ENCODE measurements at places on chromosomes 1 and 21. TPM values are rescaled to one million over a fixed set of nuclear protein-coding genes. Genes with fewer than 3 reads are reported as not detected.

- no peak for DNase-seq
These were observed 1.5 kb upstream of the LAX1 start for GRCh38 chr1:203763505-203763904.

DNA sequence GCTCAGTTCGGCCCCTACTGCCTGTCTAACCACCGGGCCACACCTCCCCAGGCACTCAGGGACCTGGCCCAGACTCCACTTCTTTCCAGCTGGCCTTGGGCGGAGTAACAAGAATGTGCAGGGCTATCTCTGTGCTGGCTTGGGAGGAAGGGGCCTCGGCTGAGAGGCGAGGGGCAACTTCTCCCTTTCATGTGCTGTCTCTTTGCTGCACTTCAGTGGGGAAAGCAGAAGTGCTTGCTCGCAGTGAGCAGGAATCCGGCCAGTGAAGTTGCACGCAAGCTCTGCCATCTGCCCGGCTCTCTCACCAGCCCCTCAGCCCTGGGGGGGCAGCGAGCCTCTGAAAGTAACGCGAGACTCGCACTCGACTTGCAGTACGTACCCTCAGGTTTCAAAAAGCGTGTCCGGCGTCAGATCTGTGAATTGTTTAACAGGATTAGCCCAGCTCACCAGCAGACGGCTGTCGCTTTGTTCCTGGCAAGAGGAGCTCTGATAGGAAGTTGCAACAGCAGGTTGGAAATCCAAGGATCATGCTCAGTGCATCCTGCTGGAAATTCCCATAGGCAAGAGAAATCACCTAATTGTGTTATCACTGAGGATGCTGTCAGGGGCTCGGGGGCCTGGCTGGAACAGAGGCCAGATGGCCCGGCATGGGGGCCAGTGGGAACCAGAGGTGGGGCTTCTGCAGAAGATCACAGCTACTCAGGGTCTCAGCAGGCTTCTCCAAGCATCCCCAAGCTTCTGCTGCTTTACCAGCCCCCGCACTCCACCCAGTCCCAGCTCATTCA lies 221.1 kb downstream of the NPHP4 start:
- no peak for DNase-seq

DNA sequence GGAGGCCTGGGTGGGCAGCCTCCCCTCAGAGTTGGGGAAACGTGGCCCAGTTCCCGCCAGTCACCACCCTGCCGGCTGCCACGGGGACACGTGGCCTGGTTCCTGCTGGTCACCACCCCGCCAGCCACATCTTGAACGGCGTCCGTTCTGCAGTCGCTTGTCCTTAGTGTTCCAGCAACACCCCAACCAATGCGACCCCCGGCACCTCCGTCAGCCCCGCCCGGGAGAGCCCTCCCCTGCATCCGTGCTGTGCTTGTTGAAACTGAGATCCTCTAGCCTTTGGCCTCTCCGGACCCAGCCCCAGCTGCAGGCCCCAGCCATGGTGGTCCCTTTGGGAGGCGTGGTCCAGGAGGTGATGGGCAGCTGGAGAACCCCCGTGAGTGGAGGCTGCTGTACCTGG lies 18.7 kb downstream of the PRKCZ start:
- no peak for DNase-seq

GRCh38 chr1:242523719-242524570 lies 552 bp downstream of the PLD5 start:
- DNase-seq: no peak

DNA sequence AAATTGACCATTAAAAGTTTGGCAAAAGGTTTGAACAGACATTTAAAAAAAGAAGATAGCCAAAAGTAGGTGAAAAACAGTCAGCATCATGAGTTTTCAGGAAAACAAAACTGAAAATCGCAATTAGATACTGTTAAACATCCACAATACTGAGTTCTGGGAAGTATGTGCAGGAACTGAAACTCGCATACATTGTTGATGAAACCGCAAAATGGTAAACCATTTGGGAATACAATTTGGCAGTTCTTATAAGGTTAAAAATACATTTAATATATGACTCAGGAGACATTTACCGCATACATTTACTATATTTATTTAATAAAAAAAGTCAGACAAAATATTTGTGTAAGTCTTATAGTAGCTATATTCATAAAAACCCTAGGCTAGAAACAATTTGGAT lies 393.2 kb downstream of the COL11A1 start:
- no peak for DNase-seq

GRCh38 chr1:2914702-2915101 lies 106.6 kb upstream of the ACTRT2 start:
- DNase-seq: no peak

DNA sequence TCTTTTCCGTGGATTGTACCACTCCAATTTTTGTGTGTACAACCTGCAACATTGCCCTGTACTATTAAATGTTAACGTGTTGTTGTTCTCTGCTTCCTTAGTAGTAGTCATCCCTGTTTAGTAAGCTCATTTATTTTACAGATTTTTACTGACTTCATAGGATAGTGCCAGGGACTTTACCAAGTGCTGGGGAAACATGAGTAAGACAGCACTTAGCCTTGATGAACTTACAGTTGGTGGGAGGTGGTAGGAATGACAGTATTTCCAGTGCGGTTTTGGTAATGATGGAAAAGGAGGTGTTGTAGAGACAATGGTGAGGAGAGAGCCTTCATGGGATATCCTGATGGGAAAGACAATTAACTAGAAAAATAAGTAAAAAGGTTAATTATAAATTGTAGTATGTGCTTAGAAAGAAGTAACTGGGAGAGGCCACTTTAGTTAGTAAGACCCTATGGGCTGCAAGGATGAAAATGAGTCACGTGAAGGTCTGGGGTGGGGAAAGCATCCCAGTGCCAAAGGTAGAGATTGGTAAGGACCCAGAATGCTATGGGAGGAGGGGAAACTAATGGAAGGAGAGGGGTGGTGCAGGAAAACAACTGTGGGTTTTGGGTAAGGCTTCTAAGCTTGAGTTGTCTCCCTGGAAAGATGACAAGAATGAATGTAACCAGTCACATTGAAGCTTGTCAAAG lies 1.7 kb downstream of the RLF start:
- no peak for DNase-seq

DNA sequence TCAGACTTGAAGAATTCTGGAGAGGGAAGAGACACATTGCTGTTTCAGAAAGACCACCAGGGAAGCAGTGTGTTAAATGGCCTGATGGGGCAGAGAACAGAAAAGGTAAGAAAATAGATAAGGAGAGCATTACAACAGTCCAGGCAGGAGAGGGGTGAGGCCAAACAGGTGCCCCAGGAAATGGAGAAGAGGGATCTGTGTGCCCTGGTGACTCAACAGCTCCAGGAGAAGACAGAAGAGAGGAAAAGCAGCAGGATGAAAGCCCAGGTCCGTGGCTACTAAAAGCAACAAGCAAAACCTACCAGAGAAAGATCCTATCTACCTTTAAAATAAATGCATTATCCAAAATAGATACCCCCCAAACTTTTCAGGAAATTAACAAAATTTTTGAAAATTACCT lies 9.2 kb downstream of the TP53BP2 start:
- no peak for DNase-seq

The GBP5 gene
- 0.33 TPM for polyA plus RNA-seq

The S100A1 gene
- polyA plus RNA-seq: 21.9 TPM

The RGS4 gene
- 14.0 TPM for polyA plus RNA-seq

The CELA3B gene
- polyA plus RNA-seq: not detected

The C4BPB gene
- 0.10 TPM for polyA plus RNA-seq

The LCE7A gene
- not detected for polyA plus RNA-seq
